ENCODE measurements at places on chromosomes 6 and 20.

GRCh38 chr6:120272038-120272437 is 922.5 kb upstream of the MAN1A1 start:
- no peak for DNase-seq

GRCh38 chr20:22474224-22474623 is 110.1 kb downstream of the FOXA2 start:
- DNase-seq = no peak

GRCh38 chr6:157727629-157728182 is 95.3 kb upstream of the SNX9 start:
- no peak for DNase-seq

GRCh38 chr6:163754866-163755265 is 340.3 kb downstream of the QKI start:
- DNase-seq = no peak

- no peak for DNase-seq
Measured at GRCh38 chr6:91865889-91866288, 1279.0 kb upstream of the MAP3K7 start.

DNA sequence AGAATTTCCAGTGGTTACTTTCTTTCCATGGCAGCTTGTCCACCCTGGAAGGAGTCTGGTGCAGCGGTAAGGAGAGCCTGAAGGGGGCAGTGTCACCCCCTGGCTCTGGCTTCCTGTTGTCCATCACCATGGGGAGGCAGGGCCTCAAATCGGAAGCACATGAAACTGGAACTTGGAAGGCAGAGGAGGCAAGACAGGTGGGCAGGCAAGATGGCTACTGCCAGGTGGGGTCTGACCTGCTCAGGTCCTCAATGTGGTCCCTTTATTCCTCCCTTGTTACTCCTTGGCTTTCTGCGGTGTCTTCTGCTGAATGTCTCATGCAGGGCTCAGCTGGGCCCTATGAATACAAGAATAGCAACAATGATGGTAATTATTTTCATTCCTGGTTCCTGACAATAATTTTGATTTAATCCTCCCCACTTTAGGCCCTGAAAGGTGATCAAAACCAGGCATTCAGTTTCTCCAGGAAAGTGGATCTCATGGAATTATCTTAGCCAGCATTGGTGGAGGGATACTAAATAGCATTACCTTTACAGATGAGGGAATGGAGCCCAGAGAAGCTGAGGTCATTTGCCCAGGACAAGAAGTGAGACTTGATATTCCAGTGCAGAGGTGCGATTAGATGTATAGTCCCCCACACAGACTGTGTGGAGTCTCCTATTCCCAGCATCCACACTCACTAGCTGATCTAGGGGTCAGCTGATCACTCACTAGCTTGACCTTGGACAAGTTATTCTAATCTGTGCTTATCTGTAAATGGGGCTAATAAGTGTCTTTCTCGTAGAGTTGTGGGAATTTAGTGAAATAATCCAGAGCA is 17.6 kb upstream of the SNAI1 start:
- DNase-seq = no peak
